ENCODE measurements at places on chromosomes 4 and X.

- no peak for DNase-seq
Measured at GRCh38 chr4:184471881-184472613, 2.3 kb downstream of the IRF2 start.

DNA sequence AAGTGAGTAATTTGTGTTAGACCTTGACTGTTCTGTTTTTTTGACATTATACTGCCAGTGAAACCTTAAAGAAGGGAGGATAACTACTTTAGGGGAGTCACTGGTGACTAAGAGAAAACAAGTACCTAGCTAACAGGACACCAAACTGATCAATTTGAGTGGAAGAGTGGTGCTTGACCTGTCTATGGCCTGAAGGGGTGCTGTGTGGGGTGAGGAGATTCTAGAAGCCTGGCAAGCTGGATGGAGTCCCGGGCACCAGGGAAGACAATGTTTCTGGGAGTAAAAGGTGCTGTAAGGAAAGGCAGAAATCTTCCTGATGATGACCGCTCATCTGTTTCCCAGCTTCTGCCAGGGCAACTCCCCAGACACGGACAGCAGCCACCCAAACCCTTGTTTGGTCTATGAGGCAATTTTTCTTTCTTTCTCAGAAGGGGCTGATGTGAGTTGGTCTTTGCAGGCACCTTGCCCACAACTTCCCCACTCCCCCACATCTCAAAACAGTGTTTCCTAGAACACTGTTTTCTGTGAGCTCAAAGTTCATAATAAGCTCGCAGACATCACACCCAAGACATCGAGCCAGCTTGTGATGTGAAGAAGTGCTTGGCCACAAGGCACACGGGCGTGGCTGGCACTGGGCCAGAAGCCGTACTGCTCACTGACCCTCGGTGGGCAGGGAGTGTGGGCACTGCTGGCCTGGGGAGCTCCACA, 4.6 kb downstream of the TXK start:
- DNase-seq: peak; percentile 69

GRCh38 chr4:118281611-118282442, 71.0 kb downstream of the PRSS12 start:
- no peak for DNase-seq

DNA sequence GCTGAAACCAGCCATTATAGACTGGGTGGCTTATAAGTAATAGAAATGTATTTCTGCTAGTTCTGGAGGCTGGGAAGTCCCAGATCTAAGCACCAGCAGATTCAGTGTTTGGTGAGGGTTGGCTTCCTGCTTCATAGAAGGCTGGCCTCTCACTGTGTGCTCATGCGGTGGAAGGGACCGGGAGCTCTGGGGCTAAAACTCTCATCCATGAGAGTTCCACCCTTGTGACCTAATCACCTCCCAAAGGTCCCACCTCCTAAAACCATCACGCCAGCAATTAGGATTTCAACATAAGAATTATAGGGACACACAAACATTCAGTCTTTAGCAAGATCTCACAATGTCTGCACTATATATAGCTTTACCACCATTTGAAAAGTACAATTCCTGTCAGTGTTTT, 215.2 kb downstream of the CBR4 start:
- DNase-seq: no peak

- no peak for DNase-seq
Measured at GRCh38 chr4:129384974-129385373, 289.0 kb downstream of the C4orf33 start.

GRCh38 chr4:138553001-138553845, 311.1 kb upstream of the SLC7A11 start:
- no peak for DNase-seq

DNA sequence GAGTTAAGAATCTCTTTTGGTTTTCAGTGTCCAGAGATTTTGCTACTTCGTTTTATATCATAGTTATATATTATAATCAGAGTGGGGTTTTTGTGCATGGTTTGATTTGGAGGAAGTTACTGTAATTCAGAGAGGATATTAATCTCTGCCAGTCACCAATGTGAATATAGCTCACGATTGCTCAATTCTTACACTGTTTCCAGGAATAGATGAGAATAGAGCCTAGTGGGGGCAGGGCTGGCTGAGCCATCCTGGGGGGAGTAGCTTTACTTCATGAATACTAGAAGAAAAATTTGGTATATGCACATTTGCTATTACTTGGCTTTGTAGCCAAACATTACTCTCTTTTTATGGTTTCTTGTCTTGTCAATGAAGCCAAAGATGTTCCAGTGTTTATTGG, 60.9 kb upstream of the TRPC3 start:
- DNase-seq: no peak

GRCh38 chr4:8698341-8699062, 105.9 kb downstream of the CPZ start:
- no peak for DNase-seq

- no peak for DNase-seq
Measured at GRCh38 chr4:142719854-142720541, 126.1 kb downstream of the INPP4B start.

- peak; percentile 87 for DNase-seq
Measured at GRCh38 chrX:130082244-130083106, 27.8 kb downstream of the ELF4 start.

GRCh38 chrX:1231850-1232465, 19.5 kb upstream of the CRLF2 start:
- no peak for DNase-seq

GRCh38 chr4:25123236-25123635, 37.0 kb downstream of the SEPSECS start:
- no peak for DNase-seq

DNA sequence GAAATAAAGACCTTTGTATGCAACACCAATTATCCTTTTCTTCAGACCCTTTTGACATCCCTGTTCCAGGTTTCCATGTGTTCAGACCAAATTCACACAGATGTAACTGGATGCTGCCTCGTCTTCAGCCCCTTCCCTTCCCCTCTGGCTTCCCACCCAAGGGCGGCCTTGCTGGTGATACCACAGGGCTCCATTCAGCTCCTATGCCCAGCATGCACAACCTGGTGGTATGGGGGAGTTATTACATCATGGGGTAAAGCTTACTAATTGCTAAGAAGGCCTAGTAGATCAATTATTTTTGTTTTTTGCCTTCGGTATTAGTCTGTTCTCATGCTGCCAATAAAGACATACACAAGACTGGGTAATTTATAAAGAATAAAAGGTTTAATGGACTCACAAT, 317.0 kb upstream of the CXXC4 start:
- no peak for DNase-seq

GRCh38 chr4:173420324-173420752, 21.4 kb upstream of the SCRG1 start:
- no peak for DNase-seq

- no peak for DNase-seq
Measured at GRCh38 chr4:4364061-4364460, 22.8 kb upstream of the NSG1 start.

DNA sequence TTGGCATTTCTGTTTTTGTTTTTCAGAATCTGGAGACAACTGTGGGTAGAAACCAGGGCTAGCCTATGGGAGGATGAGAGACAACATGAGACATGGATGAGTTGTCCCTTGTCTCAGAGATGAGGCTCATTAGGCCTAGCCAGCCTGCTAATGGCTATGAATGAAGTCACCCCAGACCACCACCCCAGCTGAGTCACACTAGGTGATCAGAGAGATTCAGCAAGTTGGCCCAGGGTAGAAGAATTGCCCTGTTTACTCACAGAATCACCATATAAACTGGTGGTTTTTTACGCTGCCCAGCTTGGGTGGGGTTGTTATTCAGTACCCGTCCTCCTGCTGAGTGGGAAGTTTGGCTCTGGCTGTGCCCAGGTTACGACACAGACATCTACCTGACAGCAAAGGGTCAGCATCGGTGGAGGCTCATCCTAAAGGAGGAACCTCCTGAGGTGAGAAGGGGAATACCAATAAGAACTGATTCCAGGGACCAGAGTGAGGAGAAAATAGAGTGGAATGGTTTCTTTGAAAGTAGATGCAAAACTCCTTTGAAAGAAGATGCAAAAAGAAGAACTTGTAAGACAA, 17.2 kb upstream of the ARSJ start:
- DNase-seq: no peak

DNA sequence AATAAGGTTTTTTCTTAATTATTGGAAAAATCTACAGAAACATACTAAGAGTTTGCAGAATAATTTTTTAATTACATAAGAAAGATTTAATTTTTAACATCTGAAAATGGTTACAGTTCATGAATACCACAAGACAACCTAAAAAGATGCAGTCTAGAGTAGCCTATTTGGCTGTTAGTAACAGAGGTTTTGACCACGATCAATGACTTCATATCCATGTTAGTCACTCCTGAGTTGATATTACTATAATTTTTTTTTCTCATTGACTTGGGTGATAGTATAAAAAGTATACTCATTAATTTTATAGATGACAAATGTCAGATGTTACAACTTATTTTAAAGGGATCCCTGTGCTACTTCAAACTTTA, 272.5 kb downstream of the DCTD start:
- no peak for DNase-seq

DNA sequence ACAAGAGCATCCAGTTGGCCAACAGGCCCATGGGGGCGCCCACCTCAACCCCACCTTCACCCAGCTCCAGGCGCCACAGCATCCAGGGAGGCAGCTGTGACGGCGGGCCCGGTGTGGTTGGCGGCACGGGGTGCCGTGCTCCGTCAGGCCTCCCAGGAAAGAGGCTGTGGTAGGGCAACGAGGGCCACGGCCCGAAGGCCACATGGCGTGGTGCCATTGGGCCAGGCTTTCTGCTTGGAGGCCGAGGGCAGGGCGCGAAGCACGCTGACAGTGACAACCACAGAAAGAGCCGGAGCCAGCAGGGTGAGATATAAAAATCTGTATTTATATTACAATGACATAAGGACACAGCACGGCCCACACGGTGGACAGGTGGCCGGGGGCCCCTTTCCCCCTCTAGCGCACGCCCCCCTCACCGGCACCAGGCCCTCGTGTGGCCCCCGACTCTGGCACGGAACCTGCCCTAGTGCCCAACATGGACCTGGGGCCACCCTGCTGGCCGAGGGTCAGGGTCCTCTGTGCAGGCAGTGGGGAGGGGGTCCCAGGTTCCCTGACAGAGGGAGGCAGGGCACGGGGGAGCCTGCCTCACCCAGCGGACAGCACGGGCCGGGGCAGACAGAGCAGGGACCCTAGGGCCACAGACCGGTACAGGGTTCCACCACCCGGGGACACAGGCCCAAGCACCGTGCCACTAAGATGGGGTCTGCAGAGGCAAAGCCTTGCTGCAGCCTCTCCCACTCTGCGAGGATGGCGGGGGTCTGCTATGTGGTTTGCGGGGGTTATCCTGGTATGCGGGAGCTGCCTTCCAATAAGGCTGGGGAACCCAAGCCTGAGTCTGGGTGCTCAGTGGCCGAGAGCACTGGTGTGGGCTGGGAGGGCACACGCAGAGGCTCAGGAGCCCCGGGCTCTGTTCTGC, 5.5 kb upstream of the HAUS3 start:
- peak; percentile 15 for DNase-seq

GRCh38 chr4:71604785-71605184, 179.1 kb downstream of the GC start:
- DNase-seq: no peak

- no peak for DNase-seq
Measured at GRCh38 chr4:125045311-125045710, 269.4 kb upstream of the FAT4 start.

- DNase-seq: peak; percentile 10
Measured at GRCh38 chr4:2255501-2256155, 6.3 kb downstream of the MXD4 start.

GRCh38 chr4:11438647-11439046, 10.0 kb upstream of the HS3ST1 start:
- DNase-seq: no peak

- no peak for DNase-seq
Measured at GRCh38 chr4:108303488-108304177, 134.9 kb upstream of the LEF1 start.

DNA sequence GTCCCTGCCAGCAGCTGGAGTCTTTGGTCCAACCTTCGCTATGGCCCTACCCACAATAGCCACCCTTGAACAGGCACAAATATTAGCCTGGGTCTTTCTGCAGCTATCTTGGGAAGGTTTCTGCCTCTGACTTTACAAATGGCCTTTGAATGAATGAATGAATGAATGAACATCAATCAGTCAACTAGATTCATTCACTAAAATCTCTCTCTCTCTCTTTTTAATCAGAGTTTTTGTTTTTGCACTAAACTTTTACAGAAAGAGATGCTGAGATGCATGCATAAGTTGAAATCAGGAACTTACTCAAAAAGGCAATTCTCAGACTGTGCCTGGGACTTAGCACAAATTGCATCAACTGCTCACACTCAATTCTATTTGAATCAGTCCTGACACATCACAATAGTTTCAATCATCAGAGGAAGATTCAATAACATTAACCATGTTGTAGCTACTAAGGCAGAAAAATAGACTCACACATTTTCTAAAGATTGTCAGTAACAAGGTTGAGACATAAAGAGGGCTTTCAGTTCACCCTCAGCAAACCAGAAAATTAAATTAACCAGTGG, 55.0 kb downstream of the ANXA3 start:
- no peak for DNase-seq

DNA sequence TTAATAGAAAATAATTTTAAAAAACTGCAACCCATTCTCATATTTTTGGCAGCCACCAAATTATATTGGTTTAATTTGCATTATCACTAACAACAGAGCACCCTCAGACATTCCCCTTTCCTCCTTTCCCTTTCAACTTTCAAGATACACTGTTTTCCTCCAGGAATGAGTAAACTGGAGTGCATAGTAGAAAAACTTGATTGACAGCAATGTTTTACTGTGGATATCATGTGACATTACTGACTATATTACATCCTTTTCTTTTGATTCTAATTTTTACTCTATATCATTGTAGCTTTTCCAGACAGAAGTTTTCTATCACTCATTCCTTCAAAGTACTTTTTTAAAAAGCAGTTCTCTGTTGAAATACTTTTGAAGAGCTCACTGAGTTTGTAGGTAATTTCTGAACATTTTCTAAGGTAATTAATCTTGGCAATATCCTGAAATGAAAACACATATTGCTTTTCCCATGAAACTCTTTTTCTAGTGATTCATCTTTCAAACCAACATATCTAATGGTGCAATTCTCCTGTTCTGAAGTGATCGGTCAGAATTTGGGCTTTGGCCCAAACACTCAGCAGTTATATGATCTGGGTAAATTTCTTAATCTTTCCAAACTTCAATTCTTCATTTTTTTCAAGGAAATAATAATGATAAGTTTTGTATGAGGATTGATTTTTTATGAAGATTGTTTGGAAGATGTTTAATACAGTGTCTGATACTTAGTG, 920.4 kb upstream of the EPHA5 start:
- DNase-seq: no peak

DNA sequence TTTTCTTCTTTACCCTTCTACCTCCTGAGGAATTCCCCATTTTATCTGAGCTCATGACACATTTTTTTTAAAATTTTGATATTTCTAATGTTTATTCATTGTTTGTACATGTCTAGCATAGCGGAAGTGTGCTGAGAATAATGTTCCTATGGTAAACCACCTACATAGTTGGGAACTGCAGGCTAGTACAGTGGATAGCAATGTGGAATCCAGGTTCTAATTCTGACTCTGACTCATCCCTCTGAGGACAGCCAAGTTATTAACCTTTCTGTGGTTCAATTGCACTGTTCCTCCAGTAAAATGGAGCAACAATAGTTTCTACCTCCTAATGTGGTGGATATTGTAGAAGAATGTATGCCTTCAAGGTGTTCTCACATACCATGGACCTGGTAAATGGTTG, 20.6 kb upstream of the APELA start:
- DNase-seq: no peak
